KBM-7 (cell line): ENCODE measurements at places on chromosomes 4 and X.

- no peak for DNase-seq
Observed at GRCh38 chr4:185895351-185895750, 83.4 kb upstream of the SORBS2 start.

DNA sequence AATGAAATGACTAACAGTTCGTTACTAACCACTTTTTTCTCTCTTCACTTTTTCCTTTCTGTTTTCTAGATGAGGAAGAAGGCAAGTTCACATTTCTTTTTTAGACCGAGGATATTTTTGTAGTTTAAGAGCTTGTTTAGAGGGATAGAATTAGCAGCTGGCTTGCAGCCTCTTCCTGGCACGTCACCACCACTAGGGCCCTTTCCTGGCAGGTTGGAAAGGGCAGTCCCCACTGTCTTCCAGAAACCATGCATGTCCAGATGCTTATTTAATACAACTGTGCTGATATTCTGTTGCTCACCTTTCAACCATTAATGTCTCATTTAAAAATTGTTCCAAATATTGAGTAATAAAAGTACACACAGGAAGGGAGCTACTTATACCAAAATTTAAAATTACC is 209.5 kb upstream of the PACRGL start:
- DNase-seq: no peak

- DNase-seq: no peak
Observed at GRCh38 chr4:137090951-137091350, 441.3 kb downstream of the PCDH18 start.

DNA sequence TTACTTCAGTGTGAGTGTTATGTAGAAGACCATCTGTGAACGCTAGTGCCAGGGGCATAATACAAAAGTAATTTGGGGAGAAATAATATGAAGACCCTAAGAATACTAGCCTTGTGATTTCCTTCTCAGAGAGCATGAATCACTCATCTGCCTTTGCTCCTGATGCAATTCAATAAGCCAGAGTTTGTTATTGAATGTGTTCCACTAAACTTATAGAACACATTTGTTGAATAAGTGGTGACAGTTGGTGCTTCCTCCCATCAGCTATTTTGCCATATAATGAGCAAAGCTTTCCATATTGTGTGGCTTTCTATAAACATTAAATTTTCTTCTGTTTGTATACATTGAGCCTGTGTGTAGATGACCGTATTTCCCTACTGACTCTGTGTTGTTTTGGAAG is 136.4 kb upstream of the QRFPR start:
- DNase-seq: no peak
